ENCODE measurements at places on chromosomes 3 and 15.

- no peak for DNase-seq
These were observed 77.0 kb downstream of the LRIG1 start for GRCh38 chr3:66423791-66424190.

DNA sequence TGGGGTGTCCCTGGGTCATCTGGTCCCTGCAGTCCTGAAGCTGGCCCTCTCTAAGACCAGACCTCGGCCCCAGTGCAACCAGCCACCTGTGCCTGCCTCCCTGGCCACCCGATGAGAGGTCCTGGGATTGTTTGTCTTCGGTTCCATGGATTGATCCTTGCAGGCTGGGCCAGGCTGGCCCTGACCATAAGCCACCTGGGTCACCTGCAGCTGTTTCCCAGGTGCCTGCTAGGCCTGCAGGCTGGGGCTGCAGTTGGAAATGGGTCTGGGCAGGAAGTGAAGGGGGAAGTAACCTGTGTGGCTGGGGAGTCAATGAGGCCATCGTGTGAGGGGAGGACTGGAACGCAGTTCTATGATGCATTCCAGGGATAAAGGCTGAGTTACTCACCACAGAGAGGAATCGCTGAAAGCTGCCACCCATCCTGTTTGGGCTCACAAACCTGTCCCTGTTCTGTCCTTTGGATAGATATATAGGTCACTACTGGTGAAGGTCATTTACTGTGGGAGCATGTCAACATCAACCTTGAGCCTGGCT, 30.9 kb upstream of the VPS8 start:
- no peak for DNase-seq

- no peak for DNase-seq
These were observed 46.7 kb downstream of the CASR start for GRCh38 chr3:122230174-122230573.

DNA sequence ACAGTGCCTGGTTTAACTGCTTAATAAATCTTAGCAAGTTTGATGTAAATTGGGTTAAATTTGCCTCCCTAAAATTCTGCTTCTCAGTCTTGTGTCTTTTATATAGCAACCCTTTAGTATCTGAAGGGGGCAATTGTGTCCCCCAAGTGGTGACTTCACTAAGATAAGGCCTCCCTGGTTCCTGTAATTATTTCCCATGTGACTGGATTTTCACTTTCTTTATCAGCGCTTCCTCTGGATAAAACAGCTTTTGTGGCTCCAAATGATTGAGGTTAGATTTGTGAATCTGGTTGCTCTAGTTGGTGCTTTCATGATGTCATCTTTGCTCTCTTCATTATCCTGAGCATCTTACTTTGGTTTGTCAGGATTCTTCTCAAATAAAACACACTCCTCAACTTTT, 334.3 kb upstream of the CTDSPL start:
- DNase-seq = no peak

GRCh38 chr3:175179055-175179454, 319.9 kb downstream of the NAALADL2 start:
- DNase-seq = no peak

GRCh38 chr3:18892047-18892446, 256.3 kb upstream of the KCNH8 start:
- DNase-seq = no peak

DNA sequence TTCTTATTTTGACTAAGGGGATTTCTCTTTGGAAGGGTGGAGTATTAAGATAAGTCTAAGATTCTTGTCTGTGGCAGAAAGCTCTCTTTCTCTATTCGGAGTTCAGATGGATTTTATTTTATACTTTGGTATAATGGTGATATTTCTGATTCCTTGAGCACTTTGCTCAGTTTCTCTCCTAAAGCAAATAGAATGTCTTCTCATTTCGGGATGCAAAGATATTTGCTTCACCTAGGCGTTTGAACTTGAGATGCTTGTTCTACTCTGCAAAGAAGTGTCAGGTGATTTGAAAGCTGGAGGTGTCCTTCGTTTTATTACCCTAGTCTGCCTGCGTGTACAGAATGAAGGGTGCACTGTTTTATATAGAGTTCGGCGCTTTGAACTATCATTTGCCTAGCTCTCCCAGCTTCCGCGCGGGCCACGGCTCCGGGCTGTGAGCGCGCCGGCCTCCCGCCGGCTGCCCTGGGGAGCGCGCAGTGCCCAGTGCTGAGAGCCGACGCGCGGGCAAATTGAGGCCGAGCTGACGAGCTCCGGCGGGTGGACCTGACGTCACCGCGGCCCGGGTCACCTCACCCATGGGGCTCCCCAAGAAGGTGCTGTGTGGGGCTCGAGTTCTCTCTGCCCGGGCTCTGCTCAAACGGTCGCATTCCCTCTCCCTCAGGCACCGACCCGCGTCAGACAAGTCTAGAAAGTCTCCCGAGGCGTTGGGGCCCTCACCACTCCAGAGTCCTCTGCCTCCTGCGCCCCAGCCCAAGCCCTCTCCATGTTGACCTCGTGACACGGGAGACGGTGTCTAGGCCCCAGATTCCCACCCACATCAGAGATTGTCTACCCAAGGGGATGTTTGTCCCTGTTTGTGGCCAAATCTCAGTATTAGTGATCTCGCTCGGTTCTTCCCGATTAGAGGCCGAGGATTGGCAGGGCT, 7.5 kb downstream of the SOX2 start:
- DNase-seq = no peak

- no peak for DNase-seq
These were observed 182.4 kb downstream of the CBLB start for GRCh38 chr3:105686278-105686897.

GRCh38 chr3:102000620-102001209, 151.4 kb downstream of the NFKBIZ start:
- no peak for DNase-seq

DNA sequence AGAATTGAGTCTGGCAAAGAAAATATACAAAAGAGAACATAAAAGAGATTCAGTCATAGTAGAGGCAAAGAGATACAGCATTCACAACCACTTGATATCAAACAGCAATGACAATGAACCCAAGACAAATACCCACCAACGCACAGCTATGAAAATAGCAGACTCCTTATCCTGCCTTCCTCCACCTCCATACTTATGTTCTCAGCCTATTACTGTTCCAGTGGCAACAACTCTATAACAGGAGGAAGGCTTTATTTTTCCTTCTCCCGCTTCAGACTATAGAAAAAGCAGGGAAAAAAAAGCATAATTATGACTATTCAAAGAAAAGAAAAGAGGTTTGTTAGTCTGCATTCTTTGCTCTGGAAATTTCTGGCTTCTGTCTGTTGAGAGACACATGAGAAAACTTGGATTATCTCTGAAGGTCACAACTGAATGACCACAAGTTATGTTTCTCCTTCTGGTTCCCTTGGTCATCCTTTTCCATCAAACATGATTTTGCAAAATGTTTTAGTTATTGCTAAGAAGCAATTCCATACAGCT, 81.2 kb upstream of the PLXND1 start:
- DNase-seq = no peak

- DNase-seq = no peak
These were observed 3.3 kb downstream of the LIPH start for GRCh38 chr3:185549122-185549521.

- no peak for DNase-seq
These were observed 65.6 kb downstream of the SYNPR start for GRCh38 chr3:63343674-63344073.

GRCh38 chr3:93843981-93844380, 129.7 kb downstream of the PROS1 start:
- no peak for DNase-seq

DNA sequence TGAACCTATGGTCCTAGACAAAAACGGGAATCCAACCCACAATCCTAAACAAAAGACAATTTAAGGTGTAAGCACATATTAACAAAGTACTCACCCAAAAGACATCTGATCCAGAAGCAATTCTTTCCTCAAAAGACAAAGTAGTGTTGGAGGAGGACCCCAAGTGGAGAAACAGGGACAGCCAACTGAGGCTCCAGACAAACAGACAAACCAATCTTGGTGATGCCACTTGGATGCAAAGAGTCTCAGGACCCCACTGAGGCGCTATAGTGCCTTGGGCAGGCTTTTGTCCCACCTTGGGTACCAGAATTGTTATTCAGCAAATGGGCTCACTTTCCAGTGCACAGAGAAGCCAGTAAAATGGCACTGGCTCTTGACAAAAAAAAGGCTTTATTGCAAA, 613.8 kb downstream of the DIPK2A start:
- DNase-seq = no peak

GRCh38 chr15:39598958-39599845, 18.3 kb downstream of the THBS1 start:
- no peak for DNase-seq

DNA sequence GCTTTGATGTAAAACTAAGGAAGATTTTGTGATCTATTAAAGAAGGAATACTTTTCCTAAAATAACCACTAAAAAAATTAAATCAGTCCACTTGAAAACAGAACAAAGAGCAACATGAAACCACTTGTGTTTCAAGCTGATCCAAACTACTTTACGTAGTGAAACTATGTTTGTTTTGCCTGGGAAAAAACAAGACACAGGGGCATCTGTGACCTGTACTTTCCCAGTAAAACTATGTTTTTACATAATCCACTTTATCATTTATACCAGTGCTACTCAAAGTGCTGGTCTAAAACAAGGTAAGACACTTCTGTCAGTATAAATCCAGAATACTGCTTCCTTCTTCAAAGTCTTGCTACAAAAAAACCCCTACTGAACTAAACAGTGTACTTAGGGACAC, 56.7 kb downstream of the SPG11 start:
- DNase-seq = no peak

DNA sequence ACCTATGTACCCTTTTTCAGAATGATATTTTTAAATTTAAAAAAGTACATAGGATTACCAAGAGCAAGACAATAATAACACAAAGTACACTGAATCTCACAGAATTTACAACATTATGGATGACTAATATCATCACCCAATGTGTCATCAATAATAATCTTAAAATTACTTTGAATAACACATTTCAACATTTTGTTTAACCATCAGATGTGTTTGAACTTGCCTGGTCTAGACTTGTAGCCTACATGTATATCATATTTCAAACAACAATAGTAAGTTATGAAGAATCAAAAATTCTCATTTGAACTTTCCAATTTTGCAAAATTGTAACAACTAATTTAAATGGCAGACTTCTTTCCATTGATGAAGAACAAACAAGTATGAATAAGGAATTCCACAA, 15.1 kb downstream of the LRRC3B start:
- DNase-seq = no peak

DNA sequence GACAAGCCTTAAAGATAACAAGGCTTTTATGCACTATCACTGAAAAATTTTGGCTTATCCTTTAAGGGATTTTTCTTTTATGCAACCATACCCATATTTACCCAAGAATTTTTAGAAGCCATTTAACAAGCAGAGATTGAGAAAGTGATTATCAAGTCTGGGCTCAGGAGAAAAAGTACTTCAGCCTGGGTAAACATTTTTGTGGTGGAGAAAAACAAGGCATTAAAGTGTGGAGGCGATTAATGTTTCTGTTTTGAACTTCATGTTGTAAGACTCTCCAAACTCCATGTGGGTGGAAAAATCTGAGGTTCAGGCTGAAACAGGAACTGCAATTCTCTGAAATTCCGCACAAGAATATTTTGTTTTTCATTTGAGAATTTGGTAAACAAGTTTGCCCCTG, 260.4 kb upstream of the KCNMB2 start:
- no peak for DNase-seq

DNA sequence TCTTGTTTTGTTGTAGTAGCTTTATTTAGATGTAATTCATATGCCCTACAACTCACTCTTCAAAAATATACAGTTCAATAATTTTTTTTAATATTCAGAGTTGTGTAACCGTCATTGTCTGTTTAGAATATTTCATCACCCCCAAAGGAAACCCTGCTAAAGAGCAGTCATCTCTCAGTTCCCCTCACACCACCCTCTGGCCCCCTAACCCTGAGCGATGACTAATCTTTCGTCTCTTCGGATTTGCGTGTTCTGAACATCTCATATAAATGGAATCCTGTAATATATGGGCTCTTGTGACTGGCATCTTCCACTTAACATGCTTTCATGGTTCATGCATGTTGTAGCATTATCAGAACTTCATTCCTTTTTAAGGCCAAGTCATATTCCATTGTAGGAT, 183.8 kb downstream of the ATG7 start:
- DNase-seq = no peak

- DNase-seq = no peak
These were observed 143.2 kb upstream of the PRR20G start for GRCh38 chr3:127431066-127431465.

GRCh38 chr15:48481802-48482201, 150.6 kb downstream of the DUT start:
- DNase-seq = no peak

- DNase-seq = no peak
These were observed 80.1 kb upstream of the EIF1B start for GRCh38 chr3:40229386-40229785.

DNA sequence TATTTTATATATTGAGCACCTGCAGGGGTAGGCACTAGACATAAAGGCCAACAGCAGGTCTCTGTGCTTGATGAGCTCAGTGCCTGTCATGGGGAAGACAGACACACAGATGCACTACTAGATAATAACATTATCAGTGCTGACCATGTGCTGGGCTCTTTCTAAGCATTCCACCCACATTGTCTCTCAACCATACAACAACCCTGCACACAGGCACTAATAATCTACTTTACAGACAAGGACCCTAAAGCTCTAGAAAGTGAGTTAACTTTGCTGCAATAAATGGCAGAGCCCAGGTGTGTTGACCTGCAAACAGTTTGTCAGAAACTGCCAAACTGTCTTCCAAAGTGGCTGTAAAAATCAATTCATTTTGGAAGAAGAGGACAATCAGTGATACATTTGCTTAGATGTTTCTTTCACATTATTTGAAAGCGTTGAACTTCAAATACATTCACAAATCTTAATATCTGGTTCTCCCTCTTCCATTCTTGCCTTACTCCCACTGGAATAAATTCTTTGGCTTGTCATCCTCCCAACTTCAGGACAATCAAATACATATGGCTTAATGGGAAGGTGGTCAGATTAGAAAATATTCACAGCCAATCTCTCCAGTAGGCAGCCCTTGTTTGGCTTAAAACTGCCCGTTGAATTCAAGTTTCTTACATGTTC, 11.0 kb upstream of the PP2D1 start:
- DNase-seq = no peak

DNA sequence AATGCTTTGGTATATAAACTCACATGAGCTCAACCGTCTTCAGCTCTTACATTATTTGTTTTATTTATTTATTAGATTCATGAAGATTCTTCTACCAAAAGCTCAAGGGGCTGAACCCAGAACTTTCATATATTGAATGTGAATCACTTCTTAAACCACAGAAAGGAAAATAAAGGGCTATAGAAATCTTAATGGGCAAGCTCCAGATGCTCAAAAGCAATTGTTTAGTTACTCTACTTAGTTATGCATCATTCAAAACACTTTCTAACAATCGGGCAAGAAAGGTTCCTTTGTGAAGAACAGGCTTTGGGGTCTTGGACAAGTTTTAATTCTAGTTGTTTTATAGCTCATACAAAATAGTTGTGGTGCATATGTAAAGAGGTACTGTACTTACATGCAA, 380.2 kb downstream of the TIGIT start:
- no peak for DNase-seq

- no peak for DNase-seq
These were observed 5.2 kb upstream of the TMEM40 start for GRCh38 chr3:12764171-12764776.

Data from activated T-helper 1 cell treated with Interleukin-2 at 50 U/mL for 16 hours (primary cell).